ENCODE measurements at places on chromosomes 11 and 22.
A peak's percentile ranks its signal among the peaks of the same experiment; 100 is the strongest.

DNA sequence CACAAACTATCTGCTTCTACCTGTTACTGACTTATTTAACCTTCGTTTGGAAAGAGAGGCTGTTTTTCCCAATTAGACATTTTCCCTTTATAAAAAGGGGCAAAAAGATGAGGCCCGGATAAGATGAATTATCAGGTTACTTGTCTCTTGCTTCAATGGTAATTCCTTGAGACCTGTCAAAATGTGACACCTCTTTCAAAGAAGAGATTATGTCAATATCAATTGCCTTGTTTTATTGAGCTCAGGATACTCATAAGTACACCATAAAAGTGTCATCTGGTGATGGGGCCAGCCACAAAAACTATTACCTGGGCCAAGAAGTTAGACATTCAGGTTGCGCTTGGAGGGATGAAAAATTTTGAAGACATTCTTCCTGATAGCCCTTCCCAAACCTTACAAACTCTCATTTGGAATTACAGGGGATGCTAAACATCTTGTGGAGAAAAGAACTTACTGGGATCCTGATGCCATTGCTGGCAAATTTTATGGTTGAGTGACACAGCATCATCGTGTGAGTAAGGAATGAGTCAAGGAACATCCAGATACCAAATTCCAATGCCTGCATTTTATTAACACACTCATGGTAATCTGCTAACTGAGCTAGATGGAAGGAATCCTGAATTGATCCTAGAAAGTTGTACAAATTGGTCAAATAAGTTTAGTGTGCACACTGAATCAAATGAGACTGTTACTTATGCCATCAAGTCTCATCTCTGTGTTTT is 1071.2 kb downstream of the LRRC4C start:
- DNase-seq = no peak

GRCh38 chr22:34416022-34416860 is 496.0 kb upstream of the LARGE1 start:
- no peak for DNase-seq

GRCh38 chr11:114848027-114848426 is 169.7 kb downstream of the NXPE2 start:
- DNase-seq = no peak

GRCh38 chr11:105693075-105693759 is 83.3 kb downstream of the GRIA4 start:
- DNase-seq = no peak

GRCh38 chr11:16879690-16880089 is 134.5 kb downstream of the PLEKHA7 start:
- no peak for DNase-seq

GRCh38 chr11:119607726-119608125 is 121.3 kb downstream of the NECTIN1 start:
- no peak for DNase-seq

GRCh38 chr11:67382276-67383136 is 9.1 kb upstream of the CLCF1 start:
- DNase-seq = peak; percentile 92

- peak; percentile 77 for DNase-seq
Observed at GRCh38 chr22:47626428-47627390, 864.3 kb downstream of the TBC1D22A start.

DNA sequence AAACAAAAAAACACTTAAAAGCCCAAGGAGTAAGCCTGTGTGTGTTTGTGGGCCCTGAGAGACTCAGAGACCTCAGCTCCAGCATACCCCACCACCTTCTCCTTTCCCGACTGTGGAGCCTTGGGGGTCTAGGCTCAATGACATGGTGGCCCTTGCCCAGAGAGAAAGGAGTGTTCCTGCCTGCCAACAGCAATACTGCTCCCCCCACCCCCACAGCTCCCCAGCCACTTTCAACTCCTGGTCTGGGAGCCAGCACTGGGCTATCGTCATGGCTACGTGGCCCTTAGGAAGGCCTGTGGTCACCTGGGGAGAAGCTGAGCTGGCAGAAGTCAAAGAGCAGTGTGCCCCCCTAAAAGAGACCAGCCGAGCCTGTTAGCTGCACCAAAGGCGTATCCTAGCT is 2.6 kb downstream of the PPP1R14B start:
- DNase-seq = no peak

GRCh38 chr22:29937940-29938693 is 55.1 kb downstream of the MTMR3 start:
- no peak for DNase-seq

- DNase-seq = no peak
Observed at GRCh38 chr11:86161837-86162236, 82.7 kb upstream of the EED start.

DNA sequence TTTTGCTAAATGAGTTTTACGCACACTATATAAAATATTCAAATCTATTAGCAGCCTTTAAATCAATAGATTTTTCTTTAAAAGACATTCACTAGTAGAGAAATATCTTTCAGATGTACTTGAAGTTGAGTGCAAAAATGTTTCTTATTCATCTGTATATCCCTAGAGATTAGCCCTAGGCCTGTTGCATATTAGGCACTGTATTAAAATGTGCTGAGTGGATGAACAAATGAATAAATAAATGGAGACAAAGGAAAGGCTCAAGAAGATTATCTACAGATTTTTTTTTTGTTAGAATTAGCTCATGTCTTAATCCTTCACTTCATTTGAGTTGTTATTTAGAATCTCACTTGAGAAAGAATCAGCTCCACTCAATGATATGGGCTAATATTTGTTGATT is 12.0 kb upstream of the MMP13 start:
- no peak for DNase-seq

GRCh38 chr11:29352273-29352795 is 664.5 kb downstream of the KCNA4 start:
- no peak for DNase-seq

- DNase-seq = no peak
Observed at GRCh38 chr11:27626269-27626937, 73.9 kb downstream of the BDNF start.

DNA sequence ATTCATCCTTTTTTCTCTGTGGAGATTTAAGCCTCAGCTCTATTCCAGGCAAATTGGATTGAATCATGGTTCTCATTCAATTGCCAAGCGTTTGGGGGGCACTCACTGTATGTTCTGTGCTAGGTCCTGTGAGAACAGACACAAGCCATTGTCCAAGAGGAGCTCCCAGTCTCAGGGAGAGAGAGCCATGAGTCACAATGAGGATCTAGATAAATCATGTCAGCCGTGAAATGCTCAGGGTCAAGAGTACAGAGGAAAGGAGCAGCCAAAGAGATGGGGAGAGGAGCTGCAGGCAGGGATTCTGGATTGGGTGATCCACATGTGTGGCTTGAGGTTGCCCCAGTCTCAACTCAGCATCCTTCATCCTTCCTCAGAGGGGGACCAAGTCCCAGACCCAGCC is 93.6 kb downstream of the FEZ1 start:
- DNase-seq = no peak

DNA sequence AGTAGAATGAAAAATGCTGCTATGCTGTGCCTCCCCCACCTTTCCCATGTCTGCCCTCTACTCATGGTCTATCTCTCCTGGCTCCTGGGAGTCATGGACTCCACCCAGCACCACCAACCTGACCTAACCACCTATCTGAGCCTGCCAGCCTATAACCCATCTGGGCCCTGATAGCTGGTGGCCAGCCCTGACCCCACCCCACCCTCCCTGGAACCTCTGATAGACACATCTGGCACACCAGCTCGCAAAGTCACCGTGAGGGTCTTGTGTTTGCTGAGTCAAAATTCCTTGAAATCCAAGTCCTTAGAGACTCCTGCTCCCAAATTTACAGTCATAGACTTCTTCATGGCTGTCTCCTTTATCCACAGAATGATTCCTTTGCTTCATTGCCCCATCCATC is 14.9 kb upstream of the HBE1 start:
- DNase-seq = no peak

DNA sequence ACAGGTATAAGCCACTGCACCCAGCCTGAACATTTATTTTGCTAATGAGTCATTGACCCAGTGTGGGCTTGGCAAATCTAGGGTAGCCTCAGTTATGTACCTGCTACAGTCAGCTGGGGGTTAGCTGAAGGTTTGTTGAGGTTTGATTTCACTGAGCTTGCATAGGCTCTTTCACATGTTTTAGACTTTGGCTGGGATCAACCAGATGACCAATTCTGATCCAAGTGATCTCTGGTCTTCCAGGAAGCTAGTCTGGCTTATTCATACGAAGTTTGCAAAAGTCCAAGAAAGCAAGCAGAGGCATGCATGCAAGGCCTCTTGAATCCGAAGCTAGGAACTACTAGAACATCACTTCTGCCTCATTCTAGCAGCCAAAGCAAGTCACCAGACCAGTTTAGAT is 21.0 kb downstream of the SERPING1 start:
- no peak for DNase-seq

DNA sequence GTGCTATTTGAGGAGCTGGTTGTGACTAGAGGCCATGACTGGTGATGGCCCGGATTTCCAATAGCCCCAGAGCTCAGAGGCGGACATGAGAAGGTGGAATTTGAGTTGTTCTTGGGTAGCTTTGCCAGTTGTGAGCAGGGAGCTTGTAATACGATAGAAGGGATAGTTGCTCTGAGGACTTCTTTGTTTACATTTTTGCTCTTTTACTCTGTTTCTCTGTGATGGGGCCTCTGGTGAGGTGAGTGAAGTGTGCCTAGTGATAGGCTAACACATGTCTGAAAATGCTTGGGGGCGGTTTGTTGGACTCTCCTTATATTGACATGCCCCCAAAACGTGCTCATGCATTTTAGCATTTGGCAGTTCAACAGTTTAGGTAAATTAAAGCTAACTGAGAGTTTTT is 365.1 kb downstream of the DDX10 start:
- DNase-seq = no peak

- DNase-seq = no peak
Observed at GRCh38 chr11:48307760-48308386, 1.9 kb downstream of the OR4S1 start.

DNA sequence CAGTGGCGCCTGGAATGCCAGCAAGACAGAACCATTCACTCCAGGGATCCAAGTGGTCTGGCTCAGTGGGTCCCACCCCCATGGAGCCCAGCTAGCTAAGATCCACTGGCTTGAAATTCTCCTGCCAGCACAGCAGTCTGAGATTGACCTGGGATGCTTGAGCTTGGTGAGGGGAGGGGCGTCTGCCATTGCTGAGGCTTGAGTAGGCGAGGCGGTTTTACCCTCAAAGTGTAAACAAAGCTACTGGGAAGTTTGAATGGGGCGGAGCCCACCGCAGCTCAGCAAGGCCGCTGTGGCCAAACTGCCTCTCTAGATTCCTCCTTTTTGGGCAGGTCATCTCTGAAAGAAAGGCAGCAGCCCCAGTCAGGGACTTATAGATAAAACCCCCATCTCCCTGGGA is 125.7 kb upstream of the DDI1 start:
- DNase-seq = no peak

- DNase-seq = no peak
Observed at GRCh38 chr11:63614136-63614671, at the start of gene PLAAT3. Gene PLAAT3, minus strand, starts transcription at chr11:63614433. Its CDS starts 419 bp downstream, at chr11:63614014.

- DNase-seq = no peak
Observed at GRCh38 chr11:94583213-94583865, 16.2 kb downstream of the PIWIL4 start.

DNA sequence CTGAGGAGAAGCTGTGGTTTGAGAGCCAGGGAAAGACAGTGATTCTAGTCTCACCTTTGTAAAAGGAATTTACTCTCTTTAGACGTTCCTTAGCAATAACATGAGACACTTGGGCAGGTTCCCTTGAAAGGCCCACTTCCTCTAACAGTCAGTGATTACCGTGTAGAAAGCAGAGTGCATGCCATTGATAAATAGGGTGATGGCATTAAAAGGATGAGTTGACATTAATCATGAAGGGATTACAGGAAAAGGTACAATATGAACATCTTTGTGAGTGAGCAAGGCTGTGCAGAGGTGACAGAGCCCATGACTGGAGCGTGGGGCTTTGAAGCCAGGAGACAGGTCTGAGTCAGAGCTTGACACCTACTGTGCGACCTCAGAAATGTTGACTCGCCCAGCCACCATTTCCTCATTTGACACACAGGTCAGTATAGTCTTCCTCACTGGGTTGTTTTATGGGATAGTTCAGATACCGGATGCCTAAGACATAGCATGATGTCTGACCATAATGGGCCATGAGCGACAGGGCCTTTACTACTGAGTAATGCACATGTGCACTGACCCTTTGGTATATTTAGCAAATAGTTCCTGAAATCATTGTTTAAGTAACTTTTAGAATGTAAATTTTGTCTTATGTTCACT is 341.7 kb upstream of the MTNR1B start:
- no peak for DNase-seq

DNA sequence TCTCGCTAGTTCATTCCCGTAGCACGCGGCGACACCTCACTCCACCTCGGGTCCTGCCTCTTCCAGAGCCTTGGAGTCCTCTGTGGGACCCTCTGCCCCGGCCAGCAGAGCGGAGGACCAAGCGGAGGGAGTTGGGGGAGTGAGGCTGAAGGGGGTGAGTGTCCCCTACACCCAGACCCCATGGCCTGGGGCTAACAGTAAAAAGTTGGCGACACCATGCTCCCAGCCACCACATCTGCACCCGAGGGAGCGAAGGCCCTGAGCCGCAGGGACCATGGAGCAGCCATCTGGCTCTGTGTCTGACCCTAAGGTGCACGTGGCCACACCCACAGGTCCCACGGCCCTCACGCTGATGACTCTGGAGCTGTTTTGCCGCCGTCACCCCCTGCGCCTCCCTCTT is 293.8 kb downstream of the BRD1 start:
- DNase-seq = no peak

- no peak for DNase-seq
Observed at GRCh38 chr11:118295815-118296454, 8.6 kb upstream of the CD3E start.

DNA sequence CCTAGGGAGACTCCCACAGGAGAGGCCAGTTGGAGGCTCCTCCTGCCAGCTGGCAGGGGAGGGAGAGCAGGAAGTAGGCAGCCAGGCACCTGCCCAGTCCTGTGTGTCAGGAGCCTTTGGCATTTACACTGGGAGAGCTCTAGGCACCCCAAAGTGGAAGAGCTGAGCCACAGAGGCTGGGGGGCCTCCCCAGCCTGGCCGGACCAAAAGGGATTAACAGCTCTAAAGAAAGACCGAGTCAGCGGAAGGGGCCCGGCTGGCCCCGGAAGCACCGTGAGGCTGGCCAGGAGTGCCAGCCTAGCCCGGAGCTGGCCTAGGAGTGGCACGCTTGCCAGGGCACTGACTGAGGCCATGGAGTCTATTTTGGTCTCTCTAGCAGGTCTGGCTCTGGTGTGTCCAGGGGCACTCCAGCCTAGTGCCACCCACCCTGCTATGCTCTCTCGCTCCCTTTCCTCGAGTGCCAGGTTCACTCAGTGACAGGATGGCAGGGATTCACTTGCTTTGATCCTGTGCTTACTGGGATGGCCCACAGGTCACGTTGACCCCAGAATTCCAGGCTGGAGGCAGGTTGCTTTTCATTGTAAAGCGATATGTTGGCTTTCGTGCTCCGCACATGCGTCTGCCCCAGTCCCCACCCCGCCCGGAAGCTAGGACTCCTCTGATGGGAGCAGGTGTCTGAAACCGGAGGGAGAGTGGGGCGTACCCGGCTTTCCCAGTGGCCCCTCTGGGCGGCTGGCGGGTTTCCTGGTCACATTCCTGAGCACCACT is 3.3 kb upstream of the KMT5B start:
- no peak for DNase-seq

- no peak for DNase-seq
Observed at GRCh38 chr11:133793271-133794035, 51.9 kb downstream of the SPATA19 start.

- no peak for DNase-seq
Observed at GRCh38 chr22:19848298-19849224, 6.1 kb downstream of the GNB1L start.

GRCh38 chr11:134330611-134331353 is 1.0 kb upstream of the GLB1L2 start:
- DNase-seq = no peak

GRCh38 chr11:72578051-72578450 is 96.2 kb downstream of the PDE2A start:
- no peak for DNase-seq

Data from osteocyte (in vitro differentiated cells).